ENCODE measurements at places on chromosomes 2 and 18.
A peak's percentile ranks its signal among the peaks of the same experiment; 100 is the strongest.

GRCh38 chr2:161357097-161357496, 48.9 kb downstream of the PSMD14 start:
- DNase-seq = no peak

GRCh38 chr2:63742580-63742976, 99.1 kb upstream of the UGP2 start:
- no peak for DNase-seq

DNA sequence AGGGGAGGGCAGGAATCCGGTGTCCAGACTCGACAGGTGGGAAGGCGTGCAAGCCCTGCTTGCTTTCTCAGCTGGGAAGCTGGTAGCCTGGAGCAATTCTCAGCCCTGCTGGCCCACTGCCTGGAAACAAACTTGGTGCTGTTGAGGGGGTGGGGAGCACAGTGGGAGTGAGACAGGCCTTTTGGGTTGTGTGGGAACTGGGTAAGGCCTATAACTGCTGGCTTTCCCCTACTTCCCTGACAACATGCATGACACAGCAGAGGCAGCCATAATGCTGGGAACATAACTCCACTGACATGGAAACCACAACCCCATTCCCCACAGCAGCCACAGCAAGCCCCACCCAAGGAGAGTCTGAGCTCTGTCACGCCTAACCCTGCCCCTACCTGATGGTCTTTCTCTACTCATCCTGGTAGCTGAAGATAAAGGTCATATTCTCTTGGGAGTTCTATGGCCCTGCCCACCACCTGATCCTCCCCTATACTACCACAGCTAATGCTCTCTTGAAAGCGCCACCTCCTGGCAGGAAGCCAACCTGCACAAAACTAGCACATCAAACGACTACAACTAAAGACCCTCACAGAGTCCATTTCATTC, 122.9 kb upstream of the ACVR1C start:
- DNase-seq = no peak

GRCh38 chr18:10785798-10786197, 260.0 kb downstream of the NAPG start:
- DNase-seq = no peak

- no peak for DNase-seq
Observed at GRCh38 chr18:51070545-51070944, 40.5 kb downstream of the SMAD4 start.

DNA sequence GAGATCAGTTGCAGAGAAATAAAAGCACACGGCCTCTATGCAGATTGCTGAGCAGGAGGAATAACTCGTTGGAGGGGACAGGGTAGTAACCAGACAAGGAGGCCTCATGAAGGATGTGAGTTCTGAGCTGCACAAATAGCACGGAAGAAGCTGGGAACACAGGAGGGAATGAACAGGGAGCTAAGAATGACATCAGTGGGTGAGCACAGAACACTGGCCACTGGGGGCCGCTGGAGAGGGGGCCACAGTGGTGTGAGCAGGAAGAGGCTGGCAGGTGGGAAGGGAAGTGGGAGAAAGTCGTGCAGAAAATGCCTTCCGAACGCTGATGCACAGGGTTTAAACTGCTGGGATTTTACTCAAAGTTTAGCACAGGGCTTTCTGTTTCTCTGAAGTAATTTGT, 61.0 kb downstream of the ZAP70 start:
- no peak for DNase-seq

DNA sequence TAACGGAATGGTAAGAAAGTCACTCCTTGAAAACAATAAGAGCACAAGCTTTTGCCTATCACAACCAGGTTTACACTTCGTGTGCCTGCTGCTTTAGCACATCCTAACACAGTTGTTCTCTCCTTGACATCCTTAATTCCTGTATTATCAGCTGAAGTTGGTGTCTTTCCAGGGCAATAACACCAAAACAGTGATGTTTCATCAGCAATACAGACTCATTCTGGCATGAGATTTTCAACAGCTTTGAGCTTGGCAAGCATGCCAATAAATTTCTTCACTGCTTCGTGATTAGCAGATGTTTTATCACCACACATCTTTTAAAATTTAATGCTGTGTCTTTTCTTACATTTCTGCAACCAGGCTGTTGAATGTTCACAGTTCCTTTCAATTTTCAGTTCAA, 148.4 kb downstream of the EIPR1 start:
- no peak for DNase-seq

- DNase-seq = no peak
Observed at GRCh38 chr18:79387214-79387613, 8.5 kb upstream of the NFATC1 start.

- no peak for DNase-seq
Observed at GRCh38 chr18:4276953-4277585, 178.0 kb downstream of the DLGAP1 start.

DNA sequence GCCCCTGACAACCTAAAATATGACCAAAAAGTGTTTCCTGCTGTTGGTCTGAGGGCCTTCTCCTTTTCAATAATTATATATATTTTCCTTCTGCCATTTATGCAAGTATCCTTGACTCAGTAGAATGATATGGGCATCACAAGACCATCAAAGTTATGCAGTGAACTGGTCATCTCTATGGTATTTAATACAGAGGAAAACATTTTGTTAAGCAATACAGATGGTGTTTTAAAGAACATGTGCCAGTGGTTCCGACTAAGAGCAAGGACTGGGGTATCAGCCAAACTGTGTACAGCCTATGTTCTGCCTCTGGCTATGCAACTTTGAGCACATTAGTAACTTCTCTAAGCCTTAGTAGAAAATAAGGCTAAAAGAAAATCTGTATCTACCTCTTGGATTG, 179.0 kb downstream of the TRABD2A start:
- no peak for DNase-seq

GRCh38 chr2:74267068-74267467, 68.7 kb downstream of the MTHFD2 start:
- DNase-seq = peak; percentile 14

GRCh38 chr18:30814446-30814845, 228.1 kb downstream of the DSC3 start:
- no peak for DNase-seq

DNA sequence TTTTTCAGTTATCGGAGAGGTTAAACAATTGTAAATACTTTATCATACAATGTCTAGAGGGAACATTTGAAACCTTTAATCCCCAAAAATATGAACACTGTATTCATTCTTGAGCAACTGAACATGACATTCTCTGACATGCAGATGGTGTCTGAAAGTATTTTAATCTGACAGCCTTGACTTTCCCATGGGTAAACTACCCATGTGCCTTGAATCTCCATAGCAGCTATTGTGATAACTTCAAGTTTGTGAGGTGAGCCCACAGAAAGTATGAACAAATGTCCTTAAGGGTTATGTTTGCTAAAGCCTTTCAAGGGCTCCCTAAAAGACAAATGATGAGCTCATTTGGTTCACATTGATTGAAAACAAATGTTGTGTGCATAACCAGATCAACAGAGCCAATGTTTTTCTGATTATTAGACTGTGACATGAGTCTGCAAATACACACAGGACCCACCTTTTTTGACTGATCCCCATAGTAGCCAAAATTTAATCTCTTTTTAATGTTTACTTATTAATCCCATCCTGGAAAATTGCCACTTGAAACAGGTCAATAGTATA, 1326.0 kb downstream of the LRP1B start:
- no peak for DNase-seq

DNA sequence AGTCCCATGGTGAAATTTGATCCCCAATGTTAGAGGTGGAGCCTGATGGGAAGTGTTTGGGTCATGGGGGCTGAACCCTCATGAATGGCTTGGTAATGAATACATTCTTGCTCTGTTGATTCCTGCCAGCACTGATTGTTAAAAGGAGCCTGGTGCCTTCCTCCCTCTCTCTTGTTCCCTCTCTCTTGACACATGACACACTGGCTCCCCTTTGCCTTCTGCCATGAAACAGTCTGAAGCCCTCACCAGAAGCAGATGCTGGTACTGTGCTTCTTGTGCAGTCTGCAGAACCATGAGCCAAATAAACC, 30.6 kb upstream of the EPC2 start:
- DNase-seq = peak; percentile 35

- no peak for DNase-seq
Observed at GRCh38 chr2:10773821-10774341, 38.7 kb downstream of the PDIA6 start.

GRCh38 chr2:100654611-100655010, 91.8 kb downstream of the PDCL3 start:
- no peak for DNase-seq

GRCh38 chr2:71422786-71423185, 30.6 kb upstream of the DYSF start:
- DNase-seq = no peak

Measured in NCI-H2107 (cell line).